Esophagus squamous epithelium (tissue), 5 donors: ENCODE measurements at places on chromosomes 3 and 15.

GRCh38 chr3:154227531-154227930 lies 96.8 kb downstream of the DHX36 start:
- H3K27ac ChIP-seq, result no peak overlapping the region
- peaks cover 12% of the 10 kb centered on the region for H3K36me3 ChIP-seq
- H3K27me3 ChIP-seq, result no peaks in the 10 kb centered on the region
- no peak overlapping the region for H3K4me3 ChIP-seq

DNA sequence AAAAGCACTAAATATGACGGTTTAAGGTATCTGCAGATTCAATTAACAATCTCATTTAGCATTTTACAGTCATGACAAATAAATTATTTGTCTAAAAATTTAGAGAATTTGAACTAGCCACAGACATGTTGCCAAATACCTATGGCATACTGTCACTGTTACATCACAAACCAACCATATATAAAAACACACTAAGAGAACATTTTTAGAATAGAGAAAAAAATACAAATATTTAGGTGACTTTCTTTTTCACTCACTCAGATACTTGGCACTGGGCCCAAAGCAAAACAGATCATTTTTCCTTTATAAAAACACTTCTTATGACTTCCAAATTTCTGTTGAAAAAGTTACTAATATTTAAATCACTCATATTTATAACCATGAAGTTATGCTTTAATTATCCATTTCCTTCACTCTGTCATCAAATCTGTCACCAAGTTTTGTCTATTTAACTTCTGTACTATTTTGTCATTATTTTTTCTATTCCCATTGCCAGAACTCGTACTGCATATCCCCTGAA lies 644.7 kb downstream of the OTOL1 start:
- H3K4me1 ChIP-seq, result no peaks in the 10 kb centered on the region
- no peaks in the 10 kb centered on the region for H3K27me3 ChIP-seq
- DNase-seq, result no peak
- H3K36me3 ChIP-seq, result no peaks in the 10 kb centered on the region
- H3K4me3 ChIP-seq, result no peak overlapping the region
- no peak overlapping the region for H3K27ac ChIP-seq

GRCh38 chr3:128597900-128598299 lies 52.7 kb downstream of the RPN1 start:
- H3K4me1 ChIP-seq, result no peaks in the 10 kb centered on the region
- no peaks in the 10 kb centered on the region for H3K36me3 ChIP-seq
- H3K4me3 ChIP-seq, result no peak overlapping the region
- H3K27ac ChIP-seq, result no peak overlapping the region

DNA sequence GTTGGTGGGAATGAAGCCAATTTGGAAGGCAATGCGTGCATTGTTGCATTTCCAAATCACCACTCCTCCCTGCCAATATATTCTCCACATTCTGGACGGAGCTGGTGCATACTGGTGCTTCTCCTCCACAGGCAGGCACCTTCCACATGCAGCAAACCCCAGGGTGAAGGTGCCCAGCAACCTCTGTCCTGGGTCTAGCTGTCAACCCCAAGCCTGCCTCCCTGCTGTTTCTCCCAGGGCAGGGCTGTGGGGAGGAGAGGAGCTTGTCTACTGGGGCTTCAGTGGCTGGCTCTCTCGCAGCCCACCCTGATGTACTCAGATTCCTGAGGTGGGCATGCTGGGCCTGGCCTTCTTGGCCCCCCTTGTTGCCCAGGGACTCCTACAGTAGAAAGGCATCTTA lies 20.1 kb downstream of the GASK1A start:
- peak overlapping the region; percentile 51 for H3K27ac ChIP-seq
- H3K4me3 ChIP-seq, result no peak overlapping the region
- no peak for DNase-seq
- peaks cover 54% of the 10 kb centered on the region for H3K4me1 ChIP-seq
- H3K36me3 ChIP-seq, result no peaks in the 10 kb centered on the region

DNA sequence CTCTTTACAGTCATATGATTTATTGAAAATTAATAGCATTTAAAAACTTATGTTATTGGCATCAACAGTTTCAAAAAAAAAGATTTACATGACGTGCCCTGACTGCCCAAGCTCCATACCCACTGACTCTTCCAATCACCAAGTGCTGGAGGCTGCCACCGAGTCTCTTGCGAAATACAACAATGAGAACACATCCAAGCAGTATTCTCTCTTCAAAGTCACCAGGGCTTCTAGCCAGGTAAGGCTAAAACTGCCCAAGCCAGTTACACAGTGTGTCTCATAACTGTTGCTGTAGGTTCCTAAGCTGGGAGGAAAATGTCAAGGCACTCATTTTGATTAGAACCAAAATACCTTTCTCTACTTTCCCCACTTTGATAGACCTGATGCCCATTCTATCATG lies 4.5 kb downstream of the FETUB start:
- H3K4me1 ChIP-seq, result peaks cover 56% of the 10 kb centered on the region
- no peaks in the 10 kb centered on the region for H3K36me3 ChIP-seq
- H3K27ac ChIP-seq, result peak overlapping the region; percentile 84
- H3K4me3 ChIP-seq, result no peak overlapping the region

DNA sequence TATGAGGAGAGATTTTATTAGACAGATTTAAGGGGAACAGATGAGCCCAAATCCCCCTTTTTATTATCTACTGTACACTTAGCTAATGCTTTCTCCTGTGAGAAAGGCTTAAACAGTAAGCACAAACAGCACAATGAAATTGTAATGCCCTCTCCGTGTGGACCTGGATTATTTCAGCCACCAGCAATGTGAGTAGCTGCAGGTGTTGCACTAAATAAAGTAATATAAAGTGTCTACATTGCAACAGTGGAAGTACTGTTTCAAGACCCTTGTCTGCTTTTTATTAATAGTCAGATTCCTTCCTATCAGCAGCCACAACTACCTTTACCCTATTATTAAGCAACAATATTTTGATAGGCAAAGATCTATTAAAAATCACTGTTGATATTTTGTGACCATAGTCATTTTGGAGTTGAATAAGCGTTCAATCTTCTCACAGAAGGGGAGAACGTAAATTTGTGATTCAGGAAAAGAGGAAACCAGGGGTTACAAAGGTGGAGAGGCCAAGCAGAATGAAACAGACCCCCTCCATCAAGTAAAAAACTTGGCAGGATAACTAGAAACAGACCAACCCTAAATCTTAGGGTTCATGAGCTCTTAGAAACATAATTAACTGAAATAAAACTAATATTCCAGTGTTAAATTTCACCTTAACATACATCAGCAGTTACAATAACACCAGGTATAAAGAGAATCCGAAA lies 422.6 kb downstream of the MECOM start:
- DNase-seq, result no peak
- peak overlapping the region; percentile 30 for H3K27ac ChIP-seq
- no peak overlapping the region for H3K4me3 ChIP-seq
- no peaks in the 10 kb centered on the region for H3K27me3 ChIP-seq
- H3K4me1 ChIP-seq, result no peaks in the 10 kb centered on the region
